Fibroblast of upper back skin (primary cell): ENCODE measurements at places on chromosomes 6 and 20.

DNA sequence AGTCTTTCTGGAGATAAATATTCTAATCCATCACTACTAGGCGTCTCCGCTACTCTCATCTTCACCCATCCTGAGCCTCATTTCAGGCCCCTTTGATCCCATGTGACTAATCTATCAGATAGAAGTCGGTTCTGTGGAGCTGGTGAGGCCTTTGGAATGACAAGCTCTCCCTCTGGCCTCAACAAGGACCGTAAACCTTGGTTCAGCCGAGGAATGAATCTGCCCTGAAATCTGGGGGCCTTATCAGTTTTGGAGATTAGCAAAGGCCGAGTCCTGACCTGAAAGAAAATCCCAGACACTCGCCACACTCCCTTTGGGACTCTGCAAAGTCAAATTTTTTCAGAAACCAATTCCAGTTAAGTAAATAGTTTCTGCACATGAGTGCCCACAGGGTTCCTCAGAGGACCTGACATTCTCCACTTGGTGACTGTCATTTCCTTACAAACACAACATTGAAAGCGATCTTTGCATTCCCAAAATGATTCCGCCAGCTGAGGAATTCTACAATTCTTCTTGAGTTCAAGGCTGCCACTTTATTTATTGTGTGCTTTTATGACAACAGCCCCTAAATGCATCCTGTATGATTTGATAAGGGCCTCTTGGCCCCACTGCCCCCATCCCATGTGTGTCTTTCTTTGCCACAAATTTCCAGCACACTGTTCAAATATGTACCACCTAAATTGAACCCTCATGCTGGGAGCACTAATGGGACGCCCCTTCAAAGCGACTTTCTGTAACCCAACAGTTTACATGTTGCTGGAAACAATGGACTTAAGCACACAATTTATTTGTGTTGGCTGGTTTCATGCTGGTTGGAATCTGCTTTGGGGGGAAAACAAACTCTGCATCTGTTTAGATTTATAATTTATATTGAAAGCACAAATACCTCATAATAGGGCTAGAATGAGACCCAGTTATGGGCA lies 10.0 kb upstream of the RIPOR3 start:
- no peak for DNase-seq

DNA sequence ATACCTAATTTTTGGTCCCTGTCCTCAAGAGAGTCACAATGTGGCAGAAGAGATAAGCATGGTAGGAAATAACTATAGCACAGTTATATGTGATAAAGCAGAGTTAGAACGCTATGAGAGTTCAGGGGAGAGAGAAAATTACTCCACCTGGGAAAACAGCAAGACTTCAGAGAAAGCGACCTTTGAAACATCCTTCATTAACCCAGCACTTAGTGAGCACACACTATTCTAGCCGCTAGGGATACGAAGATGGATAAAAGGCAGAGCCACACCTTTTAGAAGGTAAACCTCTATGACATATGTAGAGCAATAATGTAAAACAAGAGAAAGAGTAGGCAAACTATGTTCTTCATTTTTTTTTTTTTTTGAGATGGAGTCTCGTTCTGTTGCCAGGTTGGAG lies 264.3 kb downstream of the PTPRK start:
- DNase-seq = no peak

DNA sequence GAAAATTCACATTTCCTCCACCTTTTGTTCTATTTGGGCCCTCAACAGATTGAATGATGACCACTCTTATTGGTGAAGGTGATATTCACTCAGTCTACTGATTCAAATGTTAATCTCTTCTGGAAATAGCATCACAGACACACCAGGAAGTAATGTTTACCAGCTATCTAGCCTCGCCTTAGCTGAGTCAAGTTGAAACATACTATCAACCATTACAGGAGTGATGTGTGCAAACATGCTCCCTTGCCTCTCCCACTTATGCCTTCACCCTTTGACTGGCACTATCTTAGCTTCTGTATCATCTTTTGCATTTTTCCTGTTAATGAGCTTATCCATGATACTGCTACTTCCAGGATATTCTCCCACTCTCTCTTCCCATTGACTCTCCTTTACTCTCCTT lies 191.9 kb downstream of the CENPW start:
- DNase-seq = no peak

- no peak for DNase-seq
Observed at GRCh38 chr6:125354649-125355048, 52.9 kb upstream of the HDDC2 start.

- DNase-seq = no peak
Observed at GRCh38 chr6:20444786-20445271, 43.1 kb downstream of the E2F3 start.

GRCh38 chr6:43683708-43684455 lies 3.7 kb downstream of the MRPS18A start:
- no peak for DNase-seq

DNA sequence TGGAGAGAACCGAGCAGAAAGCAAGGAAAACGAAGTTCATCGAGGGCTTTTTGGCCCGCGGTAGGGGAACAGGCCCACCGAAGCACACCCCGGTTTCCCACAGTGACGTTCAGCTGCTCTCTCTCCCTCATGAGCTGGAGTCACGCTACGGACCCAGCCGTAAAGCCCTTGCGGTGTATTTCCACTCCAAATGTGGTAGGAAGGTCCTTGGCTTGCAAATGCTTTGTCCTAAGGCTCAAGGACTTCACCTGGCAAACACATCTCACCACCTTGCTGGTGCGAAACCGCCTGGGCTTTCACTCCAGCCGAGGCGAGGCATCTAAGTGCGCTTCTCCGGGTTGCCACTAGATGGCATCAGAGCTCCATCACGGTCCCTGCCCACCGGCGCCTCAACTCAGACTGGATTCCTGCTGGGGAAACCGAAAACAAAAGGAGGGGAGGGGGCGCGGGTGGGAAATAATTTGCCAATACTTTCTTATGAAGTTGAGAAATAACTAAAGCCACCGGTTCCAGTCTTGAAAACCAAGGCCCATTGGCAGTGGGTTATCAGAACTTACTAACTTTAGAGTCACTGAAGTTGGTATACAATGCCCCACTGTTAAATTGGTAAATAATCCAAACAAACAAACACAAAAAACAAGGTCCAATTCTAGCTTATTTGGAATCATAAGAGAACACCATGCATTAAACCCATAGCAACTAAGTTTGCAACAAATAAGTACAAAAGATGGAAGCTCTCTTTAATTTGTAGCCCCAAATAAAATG lies 13.4 kb upstream of the FOXC1 start:
- peak; percentile 43 for DNase-seq

GRCh38 chr6:27891320-27891875 lies 20.8 kb downstream of the OR2B2 start:
- no peak for DNase-seq

DNA sequence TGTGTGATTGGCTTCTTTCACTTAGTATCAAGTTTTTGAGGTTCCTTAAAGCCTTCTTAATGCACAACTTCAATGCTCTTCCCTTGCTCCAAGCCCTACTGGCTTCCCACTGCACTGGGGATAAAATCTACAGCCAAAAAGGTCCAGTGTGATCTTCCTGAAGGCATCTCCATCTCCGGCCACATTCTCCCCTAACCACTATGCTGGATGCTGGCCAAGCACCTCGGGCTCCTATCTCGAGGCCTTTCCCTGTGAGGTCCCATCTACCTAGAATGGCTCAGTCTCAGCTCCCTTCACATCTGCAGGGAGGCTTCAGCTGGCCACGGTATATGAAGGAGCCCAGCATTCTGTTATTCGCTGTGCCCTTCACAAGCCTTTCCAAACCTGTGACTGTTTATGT lies 48.1 kb downstream of the CNKSR3 start:
- DNase-seq = no peak

GRCh38 chr6:81638366-81638765 lies 114.1 kb downstream of the TENT5A start:
- DNase-seq = no peak

- DNase-seq = no peak
Observed at GRCh38 chr20:361561-361960, 14.7 kb downstream of the NRSN2 start.

- peak; percentile 75 for DNase-seq
Observed at GRCh38 chr20:10540636-10541493, 105.8 kb downstream of the SLX4IP start.

- DNase-seq = no peak
Observed at GRCh38 chr20:55086421-55086820, 611.0 kb downstream of the DOK5 start.

DNA sequence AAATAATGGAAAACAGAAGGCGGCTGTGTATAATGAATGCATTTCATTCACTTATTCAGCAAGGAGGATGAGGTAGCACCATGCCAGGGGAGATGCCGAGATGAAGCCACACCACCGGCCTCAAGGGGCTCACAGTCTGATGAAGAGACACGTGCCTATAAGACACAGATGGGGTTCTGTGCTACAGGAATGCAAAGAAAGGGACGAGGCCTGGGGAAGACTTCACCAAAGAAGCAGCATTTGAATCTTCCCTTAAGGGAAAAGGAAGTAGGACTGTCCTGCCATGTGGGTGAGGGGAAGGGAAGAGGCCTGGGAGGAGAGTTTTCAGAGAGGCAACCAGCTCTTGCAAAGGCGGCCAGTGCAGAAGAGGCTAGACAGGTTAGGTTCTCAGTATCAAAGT lies 98.9 kb downstream of the PSMG4 start:
- no peak for DNase-seq

DNA sequence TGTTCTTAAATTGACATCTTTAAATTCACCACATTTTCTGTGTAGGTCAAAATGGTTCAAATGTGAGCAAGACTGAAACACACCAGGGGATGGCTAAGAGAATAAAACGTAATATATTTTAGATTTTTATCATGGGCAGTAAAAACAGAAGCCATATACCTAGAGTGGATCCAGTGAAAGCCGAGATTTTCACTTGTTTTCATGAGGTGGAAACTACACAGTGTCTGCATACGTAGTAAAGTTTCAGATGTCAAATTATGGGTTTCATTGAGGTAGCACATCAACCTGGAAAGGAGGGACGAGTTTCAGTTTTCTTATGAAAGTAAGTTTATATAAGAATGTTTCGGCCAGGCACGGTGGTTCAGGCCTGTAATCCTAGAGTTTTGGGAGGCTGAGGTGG lies 25.9 kb downstream of the METTL24 start:
- DNase-seq = no peak

DNA sequence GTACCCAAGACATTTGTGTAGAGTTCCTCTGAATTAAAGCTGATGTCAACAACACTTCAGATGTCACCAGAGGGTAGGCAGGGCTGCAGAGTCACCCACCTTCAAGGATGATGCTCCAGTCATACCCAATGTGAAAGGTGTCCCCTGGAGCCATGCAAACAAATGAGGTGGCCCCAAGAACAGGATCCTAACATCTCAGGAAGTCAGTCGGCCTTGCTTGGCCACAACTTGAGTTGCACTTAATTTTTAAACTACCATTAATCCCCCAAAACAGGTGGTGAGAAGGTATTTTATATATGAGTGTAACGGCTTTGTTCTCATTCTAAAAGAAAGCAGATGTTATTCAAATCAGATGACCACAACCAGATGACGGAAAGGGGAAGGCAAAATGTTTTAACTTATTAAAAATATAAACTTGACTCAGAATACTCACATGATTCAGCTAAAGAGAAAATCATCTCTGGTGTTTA lies 21.1 kb upstream of the SERPINB1 start:
- DNase-seq = peak; percentile 42

DNA sequence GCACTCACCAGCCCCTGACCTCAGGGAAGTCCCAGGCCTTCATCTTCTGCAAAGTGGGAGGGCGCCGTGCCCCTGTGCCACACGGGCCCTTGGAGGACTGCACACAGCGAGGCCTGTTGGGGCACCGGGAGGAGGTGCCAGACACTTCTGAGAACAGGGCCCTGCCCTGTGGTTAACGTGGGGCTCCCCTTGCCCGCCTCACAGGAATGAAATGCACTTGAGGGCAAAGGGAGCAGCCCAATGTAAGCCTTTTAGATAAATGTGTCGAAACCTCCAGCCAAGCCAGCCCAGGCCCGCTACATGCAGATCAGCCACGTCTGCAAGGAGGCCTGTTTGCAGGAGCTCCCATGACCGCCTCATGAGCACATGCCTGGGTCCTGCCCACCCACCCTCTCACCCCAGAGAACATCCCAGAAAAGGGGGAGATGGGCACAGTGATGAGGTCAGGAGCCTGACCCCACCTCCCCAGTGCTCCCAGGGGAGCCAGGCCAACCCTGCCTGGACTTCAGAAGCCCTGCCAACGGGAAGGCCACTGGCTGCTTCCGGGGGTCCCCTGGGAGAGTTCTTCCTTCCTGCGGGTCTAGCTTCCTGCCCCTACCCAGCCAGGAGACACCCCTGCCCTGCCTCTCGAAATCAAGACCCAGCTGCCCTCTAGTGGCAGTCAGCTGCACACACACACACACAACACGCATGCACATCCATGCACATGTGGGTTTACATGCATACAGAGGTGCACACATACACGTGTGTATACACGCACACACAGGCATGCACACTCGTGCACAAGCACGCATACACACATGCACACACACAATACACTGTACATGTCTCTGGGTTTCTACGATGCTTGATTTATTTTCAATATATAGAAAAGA lies 178.7 kb downstream of the TAF4 start:
- peak; percentile 50 for DNase-seq
